ENCODE measurements at places on chromosomes 11 and 22.

DNA sequence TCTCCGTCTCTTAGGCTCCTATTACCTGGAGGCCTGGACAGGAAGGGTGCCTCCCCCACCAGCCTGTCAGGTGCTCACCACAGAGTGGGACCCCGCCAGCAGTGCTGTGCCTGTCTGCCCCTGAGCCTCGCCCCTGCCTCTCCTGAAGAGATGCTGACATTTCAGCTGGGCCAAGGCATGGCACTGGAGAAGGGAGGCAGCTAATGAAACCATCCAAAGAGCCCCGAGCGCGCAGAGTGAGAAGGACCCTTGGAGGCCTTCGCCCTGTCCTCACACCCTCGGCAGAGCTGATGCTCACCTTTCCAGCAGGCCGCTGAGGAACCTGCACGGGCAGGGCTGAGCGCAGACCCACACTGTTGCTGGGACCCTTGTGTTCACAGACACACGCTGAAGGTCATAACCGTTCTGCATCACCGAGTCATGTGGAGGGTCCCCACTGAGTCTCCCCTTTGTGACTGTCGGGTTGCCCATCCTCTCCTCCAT, 2.1 kb upstream of the LRFN4 start:
- DNase-seq: no peak

- DNase-seq: no peak
These were observed 29.1 kb downstream of the NFRKB start for GRCh38 chr11:129866311-129866710.

DNA sequence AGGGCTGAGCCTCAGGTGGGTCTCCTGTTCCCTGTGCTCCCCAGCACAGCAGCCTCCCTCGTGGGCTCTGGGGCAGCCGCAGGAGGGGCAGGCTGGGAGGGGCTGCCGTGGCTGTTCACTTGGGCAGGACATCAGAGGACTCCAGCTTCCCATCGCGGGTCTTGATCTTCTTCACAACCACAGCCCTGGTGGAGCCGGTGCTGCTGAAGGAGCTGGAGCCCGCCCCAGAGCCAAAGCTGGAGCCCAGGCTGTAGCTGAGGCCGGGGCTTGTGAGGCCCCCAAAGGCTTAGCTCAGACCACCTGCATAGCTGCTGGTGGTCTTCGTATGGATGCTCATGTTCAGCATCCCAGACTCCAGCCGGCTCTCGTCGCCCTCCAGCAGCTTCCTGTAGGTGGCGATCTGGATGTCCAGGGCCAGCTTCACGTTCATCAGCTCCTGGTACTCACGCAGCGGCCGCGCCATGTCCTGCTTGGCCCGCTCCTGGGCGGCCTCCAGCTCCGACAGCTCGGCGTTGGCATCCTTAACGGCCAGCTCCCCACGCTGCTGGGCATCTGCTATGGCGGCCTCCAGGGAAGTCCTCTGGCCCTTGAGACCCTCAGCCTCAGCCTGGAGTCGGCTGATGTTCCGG, 126.1 kb downstream of the NECTIN1 start:
- no peak for DNase-seq

DNA sequence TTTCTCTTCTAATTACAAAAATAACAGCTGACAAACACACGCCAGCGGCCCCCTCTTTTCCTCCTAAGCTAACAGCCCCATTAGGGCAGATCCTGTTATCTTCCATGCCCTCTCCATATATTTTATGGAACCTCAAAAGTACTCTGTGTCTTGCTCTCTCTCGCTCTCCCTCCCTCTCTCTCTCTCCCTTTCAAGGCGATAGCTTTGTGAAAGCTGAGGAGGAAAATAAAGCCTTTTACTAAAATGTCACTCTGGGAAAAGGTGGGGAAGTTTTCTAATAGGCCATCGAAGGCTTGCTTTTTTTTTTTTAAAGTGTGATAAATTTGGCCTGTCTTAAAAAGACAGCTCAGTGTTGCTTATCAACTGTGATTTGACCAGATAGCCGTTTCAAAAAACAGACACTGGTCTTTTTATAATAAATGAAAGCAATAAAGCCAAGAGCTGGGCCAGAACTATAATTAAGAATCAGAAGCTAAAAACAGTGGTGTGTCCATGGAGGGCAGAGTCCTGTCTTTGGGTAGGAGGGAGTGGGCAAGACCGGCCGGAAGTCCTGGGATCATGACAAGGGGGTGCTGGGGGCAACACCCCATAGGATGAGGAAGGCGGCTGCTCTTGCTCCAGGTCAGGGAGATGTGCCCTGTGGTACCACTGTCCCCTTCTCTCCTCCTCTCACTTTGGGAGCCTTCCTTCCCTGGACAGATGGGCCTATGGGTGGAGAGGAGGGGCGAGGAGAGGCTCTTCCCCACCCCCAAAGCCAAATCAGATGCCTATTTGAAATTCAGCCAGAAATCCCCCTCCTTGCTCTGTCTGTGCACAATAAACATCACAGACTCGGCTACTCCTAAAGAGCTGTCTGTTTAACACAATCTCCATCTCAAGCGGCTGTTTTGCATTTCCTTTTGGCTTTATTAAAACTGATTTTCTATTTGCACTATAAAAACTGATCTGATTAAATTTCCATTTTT, 267.2 kb downstream of the BUD13 start:
- no peak for DNase-seq

DNA sequence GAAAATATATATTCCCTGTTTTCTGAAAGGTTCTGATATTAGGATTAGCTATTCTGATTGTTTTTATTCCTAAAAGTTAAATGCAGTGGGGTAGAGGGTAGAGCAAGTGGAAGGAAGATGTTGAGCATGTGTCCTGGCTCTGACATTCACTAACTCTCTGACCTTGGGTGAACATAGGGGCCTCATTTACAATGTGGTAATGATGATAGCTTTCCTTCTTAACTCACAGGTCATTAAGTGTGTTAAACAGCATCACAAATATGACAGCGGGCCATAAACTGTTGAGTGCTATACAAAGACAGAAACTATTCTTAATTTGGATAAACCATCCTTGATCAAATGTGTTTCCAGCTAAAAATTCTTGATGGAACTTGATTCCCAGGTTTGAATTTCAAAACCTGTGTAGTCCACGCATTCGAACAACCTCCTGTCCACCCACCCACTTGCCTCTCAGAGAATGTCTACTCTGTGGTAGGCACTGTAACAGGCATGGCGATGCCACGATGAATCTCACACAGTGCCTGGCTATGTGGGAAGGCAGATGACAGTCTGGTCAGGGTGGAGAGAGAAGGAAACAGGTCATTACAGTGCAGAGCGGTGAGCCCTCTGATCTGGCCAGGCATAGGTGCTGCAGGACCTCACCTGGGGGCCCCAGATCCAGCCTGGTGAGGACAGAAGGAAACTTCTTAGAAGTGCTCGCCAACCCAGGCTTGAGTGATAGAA, 19.3 kb upstream of the PEX26 start:
- DNase-seq: no peak

- no peak for DNase-seq
These were observed 38.1 kb downstream of the DBX1 start for GRCh38 chr11:20122131-20122530.

GRCh38 chr11:65112546-65113360, 1.1 kb downstream of the TM7SF2 start:
- peak; percentile 55 for DNase-seq

- no peak for DNase-seq
These were observed 7.1 kb downstream of the TBX1 start for GRCh38 chr22:19767427-19768341.

- DNase-seq: no peak
These were observed 7.3 kb downstream of the PANX2 start for GRCh38 chr22:50177537-50178470.

- DNase-seq: no peak
These were observed 36.9 kb downstream of the TNKS1BP1 start for GRCh38 chr11:57287884-57288283.

DNA sequence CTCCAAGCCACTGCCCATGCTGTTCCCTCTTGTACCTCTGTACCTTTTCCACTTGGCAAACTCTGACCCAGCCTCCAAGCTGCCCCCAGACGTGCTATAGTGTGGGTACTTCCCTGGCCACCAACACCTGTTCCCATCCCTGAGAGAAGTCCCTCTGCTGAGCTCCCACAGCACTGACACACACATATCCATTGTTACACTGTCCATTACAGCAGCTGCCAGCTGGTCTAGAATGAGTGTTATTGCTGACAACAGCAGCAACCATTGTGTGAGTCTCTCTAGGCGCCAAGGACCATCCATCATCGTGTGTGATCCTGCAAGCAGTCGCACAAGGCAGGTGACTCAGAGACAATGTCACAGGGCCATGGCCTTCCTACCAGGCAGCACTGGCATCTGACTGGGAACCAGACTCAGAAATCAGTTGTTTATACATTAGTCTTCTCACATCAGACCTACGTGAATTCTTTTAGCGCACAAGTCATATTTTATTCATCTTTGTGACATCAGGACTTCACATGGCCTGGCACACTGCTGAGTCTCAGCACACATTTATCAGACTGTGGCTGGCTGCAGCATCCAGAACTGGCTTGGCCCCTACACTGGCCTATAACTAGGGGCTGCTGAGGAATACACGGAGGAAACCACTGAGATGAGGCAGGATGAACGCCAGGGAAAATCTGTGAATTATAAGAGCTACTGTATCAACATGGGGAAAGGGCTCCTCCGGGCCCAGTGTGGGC, 56.4 kb downstream of the SGSM3 start:
- DNase-seq: no peak

GRCh38 chr11:17395978-17396377, 7.5 kb upstream of the KCNJ11 start:
- DNase-seq: no peak

DNA sequence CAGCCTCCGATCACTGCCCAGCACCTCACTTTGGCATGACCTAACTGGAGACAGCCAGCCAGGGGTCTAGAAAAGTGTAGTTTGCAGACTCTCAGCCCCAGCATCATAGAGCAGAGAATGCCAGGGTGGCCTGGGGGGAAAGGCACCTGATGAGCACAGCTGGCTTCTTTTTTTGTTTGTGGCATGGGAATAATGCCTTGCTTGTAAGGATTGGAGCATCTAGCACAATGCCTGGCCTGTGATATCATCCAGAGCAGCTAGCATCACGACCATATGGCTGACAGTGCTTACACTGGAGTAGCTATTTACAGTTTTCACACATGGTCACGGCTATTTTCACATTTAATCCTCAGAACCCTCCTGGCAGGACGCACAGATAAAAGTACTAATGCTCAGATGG, 594.8 kb upstream of the B3GAT1 start:
- no peak for DNase-seq

- no peak for DNase-seq
These were observed 24.9 kb downstream of the ZBTB16 start for GRCh38 chr11:114084414-114084813.

- DNase-seq: peak; percentile 25
These were observed 12.8 kb downstream of the BCL9L start for GRCh38 chr11:118912742-118913410.

- no peak for DNase-seq
These were observed 25.9 kb downstream of the GRAP2 start for GRCh38 chr22:39926753-39927152.

- DNase-seq: no peak
These were observed 44.8 kb upstream of the SMCO4 start for GRCh38 chr11:93587858-93588581.

- DNase-seq: no peak
These were observed 22.6 kb downstream of the ARHGEF17 start for GRCh38 chr11:73330569-73331093.

GRCh38 chr11:125063429-125064043, 431 bp downstream of the SLC37A2 start:
- DNase-seq: no peak

Data from effector CD8-positive, alpha-beta T cell (primary cell).